Stimulated activated CD8-positive, alpha-beta memory T cell treated with anti-CD3 and anti-CD28 coated beads, Interleukin-2, amount 100 ng/mL, for 1 hour (primary cell): ENCODE measurements at places on chromosomes 1 and 21.

DNA sequence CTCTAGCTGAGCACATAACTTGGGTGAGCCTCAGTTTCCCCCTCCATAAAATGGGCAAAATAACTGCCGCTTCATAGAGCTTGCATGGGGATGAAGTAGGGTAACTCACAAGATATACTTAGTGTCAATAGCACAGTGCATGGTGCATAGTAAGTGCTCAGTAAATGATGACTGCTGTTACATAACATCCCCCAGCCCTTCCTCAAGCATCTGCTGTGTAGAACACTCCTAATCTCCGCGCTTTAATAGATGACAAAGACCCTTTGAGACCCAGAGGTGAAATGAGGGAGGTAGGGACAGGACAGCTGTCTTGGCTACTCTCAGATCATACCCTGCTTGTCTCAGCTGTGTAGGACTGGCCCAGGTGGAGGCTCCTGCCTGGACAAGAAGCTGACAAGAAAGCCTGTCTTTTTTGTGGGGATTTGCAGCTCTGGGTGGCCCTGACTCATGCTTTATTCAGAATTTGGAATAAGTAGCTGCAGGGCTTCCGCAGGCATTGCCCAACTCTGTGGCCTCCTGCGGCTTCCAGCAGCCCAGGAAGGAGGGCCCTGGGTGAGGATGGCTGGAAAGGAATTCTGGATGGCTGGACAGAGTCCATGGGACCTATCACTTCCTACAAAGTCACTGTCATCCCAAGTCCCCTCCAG lies 20.7 kb upstream of the PADI4 start:
- DNase-seq = no peak

GRCh38 chr1:205118752-205119151 lies 3.0 kb downstream of the RBBP5 start:
- no peak for DNase-seq

DNA sequence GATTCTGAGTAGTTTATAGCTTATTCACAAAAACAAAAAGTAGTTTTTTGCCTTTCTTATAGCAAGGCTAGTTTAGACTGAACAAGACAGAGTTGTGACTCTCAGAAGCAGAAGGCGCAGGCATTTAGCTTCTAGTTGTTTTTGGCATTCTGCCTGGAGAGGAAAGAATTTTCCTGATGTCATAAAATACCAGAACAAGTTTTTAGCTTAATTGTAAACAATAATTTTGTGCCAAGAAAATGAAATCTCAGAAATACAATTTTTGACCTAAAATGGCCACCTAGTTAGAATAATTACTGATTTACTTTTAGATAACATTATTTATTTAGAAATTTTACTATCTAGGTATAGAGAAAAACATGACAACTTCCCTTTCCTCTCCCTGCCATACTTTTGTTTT lies 1.0 kb downstream of the DNAJB4 start:
- no peak for DNase-seq

- DNase-seq = no peak
Measured at GRCh38 chr21:41429925-41430491, 4.0 kb downstream of the MX1 start.

DNA sequence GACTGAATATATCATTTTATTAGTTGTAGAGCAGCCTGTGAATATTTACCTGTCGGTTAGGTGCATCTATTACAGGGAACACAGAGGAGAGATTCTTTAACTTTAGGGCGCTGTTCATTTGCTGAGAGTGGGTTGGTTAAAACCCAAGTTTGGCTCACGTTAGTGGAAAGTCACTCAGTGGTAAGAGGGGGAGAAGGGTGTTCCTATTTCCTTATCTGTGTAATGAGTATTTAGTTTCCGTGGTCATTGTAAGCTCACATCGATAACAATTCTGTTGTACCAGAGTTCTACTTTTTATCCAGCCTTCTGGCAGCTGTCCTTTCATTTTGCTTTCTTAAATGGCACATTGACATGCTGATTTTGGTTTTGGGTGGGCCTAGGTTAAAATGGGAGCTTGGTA lies 773.2 kb upstream of the ADAMTS5 start:
- DNase-seq = no peak
